A673 (cell line): ENCODE measurements at places on chromosomes 11 and 22.
A peak's percentile ranks its signal among the peaks of the same experiment; 100 is the strongest.

- peak; percentile 88 for DNase-seq
Measured at GRCh38 chr11:73393479-73394415, 17.5 kb downstream of the RELT start.

GRCh38 chr11:24253237-24253760 lies 243.6 kb upstream of the LUZP2 start:
- DNase-seq = no peak

GRCh38 chr22:24510637-24511625 lies 15.8 kb downstream of the UPB1 start:
- DNase-seq = no peak

DNA sequence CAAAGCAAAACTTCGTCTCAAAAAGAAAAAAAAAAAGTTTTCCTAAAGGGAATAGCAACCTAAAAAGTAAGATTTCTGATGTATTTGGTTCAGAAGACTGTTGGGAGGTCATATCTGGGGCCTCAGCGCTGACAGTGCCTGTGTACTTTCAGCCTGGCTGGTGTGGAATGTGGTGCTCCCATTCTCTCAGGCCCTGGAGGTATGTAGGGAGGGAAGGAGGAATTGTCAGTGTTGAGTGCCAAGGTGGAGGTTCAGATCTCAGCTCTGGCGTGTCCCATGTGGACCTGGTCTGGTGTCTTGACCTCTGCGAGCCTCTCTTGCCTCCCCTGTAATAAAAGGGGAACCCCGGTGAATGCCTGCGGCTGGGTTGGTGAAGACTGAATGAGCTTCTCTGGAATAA lies 22.4 kb downstream of the PRR5 start:
- DNase-seq = no peak

- DNase-seq = no peak
Measured at GRCh38 chr11:105790840-105791239, 181.0 kb downstream of the GRIA4 start.

DNA sequence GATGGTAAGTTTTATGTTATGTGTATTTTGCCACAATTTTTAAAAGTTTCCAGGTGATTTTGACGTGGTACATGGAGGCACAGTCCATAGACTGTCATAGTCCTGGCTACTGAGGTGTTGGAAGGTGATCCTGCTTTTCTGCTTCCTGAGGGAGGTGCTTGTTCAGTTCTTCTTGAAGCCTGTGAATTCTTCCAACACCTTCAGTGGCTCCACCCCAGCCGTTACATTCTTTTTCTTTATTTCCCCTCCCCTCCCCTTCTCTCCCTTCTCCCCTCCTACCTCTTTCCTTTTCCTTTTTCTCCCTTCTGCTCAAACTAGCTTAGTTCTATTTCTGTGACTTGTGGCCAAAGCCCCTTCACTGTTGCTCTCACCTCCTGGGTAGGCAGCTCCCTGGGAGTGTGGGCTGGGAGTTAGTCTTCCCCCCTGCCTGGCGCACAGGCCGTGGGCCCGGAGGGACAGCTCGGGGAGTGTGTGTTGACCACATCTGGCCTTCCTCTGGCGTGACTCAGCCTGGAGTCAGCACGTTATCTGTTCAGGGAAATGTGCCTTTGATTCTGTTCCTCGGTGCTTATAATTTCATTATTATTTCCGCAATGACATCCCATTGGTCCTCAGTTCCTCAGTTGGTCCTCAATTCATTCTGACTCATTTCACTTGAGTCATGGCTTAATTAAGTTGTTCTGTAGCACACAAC lies 566.2 kb downstream of the TBC1D22A start:
- peak; percentile 59 for DNase-seq
